Subcutaneous adipose tissue (tissue), 4 donors: ENCODE measurements at places on chromosomes 12 and 14. TPM values are rescaled to one million over a fixed set of nuclear protein-coding genes. Genes with fewer than 3 reads are reported as not detected.

The TGM1 gene
- total RNA-seq = 0.85 TPM

The SOAT2 gene
- not detected for total RNA-seq

The RIPK3 gene
- total RNA-seq = 14.3 TPM

The FAM177A1 gene
- total RNA-seq = 58.6 TPM

The RHNO1 gene
- 5.9 TPM for total RNA-seq

The IAPP gene
- not detected for total RNA-seq
